ENCODE measurements at places on chromosomes 16 and 17.

- DNase-seq, result no peak
These were observed 56.0 kb upstream of the DOC2B start for GRCh38 chr17:237406-237955.

DNA sequence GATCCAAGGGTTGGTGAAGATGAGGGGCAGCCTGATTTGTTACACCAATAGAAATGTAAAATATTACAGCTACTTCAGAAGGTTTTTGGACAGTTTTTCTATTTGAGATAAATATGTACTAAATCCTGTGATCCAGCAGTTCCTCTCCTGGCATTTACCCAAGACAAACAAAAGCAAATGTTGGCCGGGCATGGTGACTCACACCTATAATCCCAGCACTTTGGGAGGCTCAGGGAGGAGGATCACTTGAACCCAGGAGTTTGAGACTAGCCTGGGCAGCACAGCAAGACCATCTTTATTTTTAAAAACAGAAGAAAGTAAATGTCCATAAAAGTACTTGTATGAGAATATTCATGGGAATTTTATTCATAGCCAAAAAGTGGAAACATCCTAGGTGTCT is 64.8 kb upstream of the MRC2 start:
- peak; percentile 73 for DNase-seq

DNA sequence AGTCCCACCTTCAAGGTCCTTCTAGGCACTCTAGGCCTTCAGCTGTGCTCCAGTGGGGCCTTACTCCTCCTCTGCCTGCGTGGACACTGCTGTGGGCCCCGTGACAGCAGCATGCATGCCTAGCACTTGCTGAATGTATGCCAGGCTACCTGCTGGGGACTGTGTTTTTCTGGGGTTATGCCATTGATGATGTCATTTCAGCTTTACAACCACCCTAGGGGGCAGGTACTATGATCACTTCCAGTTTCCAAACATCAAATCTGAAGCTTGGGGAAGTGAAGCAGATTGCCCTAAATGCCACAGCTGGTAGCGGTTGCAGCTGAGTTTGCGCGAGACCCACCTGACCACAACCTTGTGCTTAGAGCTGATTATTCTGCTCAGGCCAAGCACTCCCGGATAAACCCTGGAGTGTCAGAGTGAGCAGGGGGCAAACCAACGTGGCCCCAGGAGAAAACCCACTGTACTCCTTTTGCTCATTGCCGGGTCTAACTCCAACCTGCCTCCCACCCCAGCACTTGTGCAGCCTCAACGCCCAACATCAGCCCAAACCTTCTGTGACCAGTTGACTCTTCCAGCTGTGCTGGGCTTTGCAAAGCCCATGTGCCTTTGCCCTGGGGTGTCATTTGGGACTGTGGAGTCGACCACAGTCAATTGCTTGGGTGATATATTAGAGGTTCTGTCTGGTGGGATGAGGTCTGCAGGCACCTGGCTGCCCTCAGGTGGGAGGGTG is 168.4 kb downstream of the ENGASE start:
- no peak for DNase-seq

DNA sequence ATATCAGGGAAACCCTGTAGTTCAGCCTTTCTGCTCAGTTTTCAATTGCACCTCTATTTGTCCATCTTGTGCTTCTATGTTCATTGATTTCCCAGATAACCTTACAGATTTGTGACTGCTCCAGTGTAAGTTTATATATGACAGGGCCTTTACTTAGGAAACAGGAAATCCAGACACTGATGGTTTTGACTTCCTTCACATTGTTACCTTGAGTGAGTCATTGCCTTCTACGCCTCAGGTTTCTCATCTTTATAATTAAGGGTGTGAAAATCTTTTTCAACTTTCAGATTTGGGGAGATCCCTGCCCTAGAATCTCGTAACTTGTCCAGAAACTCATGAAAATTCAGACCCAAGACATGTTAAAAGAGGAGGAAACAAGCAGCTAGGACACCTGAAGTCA is 342.4 kb upstream of the TBX2 start:
- DNase-seq, result no peak

Data from fibroblast of skin of scalp (primary cell).